ENCODE measurements at places on chromosomes 4 and X. TPM values are rescaled to one million over a fixed set of nuclear protein-coding genes. Genes with fewer than 3 reads are reported as not detected.

DNA sequence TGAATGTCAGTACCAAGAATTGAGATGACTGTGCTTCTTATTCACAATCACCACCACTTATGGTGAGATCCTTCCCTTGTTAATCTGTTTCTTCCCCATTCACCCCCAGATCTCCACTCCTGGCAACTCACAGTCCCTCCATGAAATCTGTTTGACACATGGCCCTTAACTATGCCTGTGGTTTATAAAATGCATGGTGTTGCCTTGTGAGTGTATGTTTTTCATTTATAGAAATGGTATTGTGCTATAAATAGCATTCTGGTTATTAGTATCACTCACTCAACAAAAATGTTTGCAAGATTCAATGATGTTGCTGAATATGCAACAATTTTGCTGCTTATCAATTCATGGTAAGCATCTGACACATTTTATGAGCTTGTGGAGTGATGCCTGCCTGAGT, 131.0 kb downstream of the PRKX start:
- DNase-seq, result no peak

- DNase-seq, result no peak
Measured at GRCh38 chrX:19883878-19884277, 3.5 kb downstream of the SH3KBP1 start.

DNA sequence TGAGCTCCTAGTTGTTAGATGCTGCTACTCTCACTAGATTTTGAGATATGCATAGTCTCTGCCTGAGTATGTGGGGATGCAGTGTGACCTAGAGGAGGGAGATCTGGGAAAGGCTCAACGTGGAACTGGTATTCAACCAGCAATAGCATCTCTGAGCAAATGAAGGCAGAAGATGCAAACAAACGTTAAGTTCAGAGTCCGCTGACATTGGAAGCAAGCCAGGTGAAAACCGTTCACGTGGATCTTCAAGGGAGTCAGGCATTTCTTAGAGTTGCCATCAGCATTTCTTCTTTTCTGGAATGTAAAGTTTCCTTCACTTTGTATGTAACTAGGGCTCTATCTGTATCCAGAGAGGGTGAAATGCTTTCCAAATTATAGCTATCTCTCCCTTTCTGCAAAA, 59.9 kb downstream of the C4orf51 start:
- no peak for DNase-seq

DNA sequence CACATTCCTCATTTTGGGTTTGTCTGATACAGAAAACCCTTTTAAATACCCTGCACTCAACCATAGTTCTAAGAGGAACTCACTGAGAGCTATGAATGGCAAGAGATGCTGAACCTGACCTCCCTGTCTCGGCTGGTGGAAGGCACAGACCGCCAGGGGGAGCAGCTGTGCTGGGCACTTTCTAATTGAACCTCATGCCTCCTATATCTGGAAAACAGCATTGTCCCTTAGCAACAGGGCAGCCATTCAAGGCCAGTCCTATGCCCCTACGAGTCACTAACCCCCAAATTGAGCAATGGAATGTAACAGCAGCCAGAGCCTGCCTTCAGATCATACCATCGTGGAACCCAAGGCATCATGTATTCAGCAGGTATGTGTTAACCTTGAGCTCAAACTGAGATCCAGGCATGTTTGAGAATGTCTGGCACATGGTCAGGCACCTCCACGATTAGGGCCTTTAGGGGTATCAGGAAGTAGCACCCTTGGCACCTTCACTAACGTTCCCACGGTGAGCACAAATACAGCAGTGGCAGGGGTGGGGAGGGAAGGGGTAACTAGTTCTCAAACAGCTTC, 5.1 kb downstream of the USP27X start:
- peak; percentile 54 for DNase-seq

DNA sequence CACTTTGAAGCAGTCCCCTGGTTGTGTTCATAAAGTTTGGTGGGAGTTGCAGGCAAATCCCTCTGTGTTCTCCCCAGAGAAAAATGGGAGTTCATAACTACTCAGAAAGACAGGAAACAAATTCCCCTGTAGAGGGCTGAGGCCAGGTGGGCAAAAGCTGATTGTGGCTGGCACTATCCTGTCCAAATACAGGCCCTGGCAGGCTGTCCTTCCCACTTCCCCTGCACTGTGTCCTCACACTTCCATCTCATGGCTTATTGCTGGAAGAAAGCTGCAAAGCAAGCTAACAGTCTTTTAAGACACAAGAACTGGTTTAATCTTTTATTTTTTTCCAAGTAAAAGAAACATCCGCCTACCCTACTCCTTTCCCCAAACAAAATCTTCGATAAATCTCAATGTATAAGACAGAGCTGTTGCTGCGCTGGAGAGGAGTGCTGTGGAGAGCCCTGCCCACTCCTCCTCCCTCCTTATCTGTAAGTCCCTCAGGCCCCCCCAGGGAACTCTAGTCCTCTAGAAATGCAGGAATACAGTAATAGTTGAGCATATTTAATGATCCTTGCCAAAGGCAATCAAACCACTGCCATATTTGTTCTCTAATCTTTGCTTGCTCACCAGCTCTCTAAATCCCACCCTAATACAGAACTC, 14.0 kb downstream of the TAPT1 start:
- DNase-seq, result no peak

DNA sequence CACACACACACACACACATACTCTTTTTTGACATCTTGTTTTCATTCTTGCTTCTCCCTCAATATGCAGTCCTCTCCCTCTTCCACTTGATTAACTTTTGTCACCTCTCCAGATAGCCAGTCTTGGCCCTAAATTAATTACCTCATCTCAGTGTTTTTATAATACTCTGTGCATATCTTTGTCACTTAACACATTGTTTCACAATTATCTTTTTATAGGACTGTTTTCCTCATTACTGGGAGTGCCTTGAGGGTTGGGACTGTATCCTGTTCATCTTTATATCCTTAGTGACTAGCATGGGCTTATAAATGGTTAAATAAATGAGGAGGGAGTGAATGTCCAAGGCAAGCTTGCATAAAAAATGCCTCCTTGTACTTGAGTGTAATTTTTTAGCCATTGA, 33.1 kb downstream of the SYNPO2 start:
- DNase-seq, result no peak

- no peak for DNase-seq
Measured at GRCh38 chrX:153983321-153983801, 10.8 kb downstream of the TMEM187 start.

DNA sequence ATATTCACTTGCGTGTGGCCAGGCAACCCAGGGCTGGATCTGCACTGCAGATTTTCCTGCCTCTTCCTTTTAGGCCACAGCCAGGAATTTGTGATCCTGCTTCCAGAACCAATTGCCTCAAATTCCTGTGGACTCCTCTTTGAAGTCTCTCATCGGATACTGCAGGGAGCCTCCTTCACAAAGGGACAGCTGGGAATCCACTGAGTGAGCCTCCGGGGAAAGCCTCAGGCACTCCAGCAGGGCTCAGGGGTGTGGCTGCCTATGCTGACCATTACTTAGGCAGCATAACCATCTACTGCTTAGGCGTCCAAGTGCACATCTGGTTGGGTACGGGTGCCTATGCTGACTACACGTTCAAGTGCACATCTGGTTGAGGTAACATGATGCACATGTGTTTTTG, 321.5 kb downstream of the NLGN4X start:
- DNase-seq, result no peak

DNA sequence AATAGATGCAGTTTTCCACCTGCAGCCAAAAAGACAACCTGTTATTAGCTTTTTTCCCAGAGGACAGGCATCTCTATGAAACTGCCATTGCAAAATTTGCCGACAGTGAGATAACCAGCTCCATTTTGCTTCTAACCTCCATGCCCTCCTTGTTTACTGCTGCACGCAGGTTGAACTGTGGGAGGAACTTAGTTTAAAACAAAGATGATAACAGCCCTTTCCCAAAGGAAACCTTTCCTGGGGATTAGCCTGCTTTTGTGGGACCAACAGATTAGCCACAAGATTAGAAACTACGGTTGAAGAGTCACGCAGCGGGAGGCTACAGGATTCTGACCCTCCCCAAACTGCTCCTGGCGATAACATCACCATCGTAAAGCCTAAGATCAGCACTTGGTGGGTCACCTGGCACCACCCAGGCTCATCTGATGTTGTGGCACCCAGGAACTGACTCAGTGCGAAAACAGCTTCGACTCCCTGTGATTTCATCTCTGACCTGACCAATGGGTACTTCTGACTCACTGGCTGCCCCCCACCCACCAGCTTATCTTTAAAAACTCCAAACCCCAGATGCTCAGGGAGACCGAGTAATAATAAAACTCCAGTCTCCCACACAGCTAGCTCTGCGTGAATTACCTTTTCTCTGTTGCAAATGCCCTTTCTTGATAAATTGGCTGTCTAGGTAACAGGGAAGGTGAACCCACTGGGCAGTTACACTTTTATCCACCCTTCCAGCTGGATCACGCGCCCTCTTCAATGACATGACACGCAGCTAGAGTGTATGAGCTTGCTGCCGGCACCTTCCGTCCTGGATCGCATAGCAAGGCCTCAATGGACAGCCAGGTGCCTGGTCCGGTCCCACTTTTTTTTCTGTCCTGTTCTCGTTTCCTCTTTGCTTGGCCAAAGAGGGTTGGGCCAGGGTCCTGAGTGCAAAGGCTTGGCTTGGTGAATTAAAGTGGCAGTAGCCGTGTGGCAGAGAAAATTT, 27.2 kb downstream of the NOP14 start:
- DNase-seq, result peak; percentile 31

GRCh38 chr4:184267673-184268583, 50.3 kb upstream of the ENPP6 start:
- peak; percentile 81 for DNase-seq

DNA sequence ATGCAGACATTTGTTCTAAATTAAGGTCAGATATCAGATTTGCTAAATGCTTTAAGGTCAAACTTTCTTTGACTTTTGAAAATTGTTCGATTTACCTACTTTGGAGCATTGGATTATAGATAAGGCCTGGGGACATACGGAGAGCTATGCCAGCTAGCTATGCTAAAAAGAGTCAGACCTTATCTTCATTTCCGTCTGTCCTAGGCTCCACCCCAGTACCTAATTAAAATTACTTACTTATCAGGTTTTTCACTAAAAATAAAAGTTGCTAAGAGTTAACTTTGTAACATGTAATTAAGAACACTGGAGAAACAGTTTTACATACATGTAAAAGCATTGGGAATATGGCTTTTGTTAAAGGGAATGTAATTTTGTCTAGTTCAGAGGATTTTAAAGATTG, 7.1 kb upstream of the TMEM35A start:
- DNase-seq, result no peak

GRCh38 chr4:66062044-66062443, 391.8 kb upstream of the EPHA5 start:
- no peak for DNase-seq

- DNase-seq, result no peak
Measured at GRCh38 chrX:53324803-53325202, 43.4 kb upstream of the IQSEC2 start.

GRCh38 chr4:81039351-81039972, 9.0 kb downstream of the BMP3 start:
- DNase-seq, result peak; percentile 44

DNA sequence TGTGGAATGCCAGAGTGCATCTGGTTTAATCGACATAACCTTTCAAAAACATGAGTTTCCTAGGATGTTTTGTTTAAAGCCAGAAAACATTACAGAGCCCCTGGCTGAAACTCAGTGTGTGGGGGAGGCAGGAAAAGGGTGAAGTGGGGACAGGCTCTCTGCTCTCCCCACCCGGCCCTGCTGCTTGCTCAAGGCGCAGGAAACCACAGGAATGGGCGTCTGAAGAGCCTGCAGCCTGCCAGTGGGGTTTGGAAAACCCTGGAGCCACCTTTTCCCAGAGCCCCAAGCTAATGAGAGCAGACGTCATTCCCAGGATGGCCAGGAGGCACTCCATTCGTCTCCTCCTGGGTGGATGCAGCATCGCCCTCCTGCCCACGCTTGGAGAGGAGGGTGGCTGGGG, 240.6 kb downstream of the AFAP1 start:
- DNase-seq, result no peak

- no peak for DNase-seq
Measured at GRCh38 chr4:173529477-173530325, at the start of gene HAND2. HAND2 (minus strand) TSS chr4:173530229; CDS start chr4:173529289, 940 bp downstream.

DNA sequence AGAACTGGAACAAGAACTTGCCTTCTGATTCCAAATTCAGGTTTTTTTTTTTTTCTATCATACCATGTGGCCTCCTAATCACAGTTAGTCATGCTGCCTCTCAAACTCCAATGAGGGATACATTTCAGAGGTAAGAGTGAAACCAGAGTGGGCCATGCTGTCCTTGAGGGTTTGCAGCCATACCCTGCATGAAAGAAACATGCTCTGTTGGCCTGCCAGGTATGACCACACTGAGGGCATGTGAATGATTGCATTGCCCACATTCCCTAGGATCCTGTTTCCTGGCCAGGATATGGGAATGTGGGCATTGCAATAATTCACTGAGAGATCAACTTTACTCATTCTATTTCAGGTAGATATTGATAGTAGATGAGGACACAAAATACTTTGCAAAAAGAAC, 56.4 kb upstream of the DDIT4L start:
- no peak for DNase-seq

DNA sequence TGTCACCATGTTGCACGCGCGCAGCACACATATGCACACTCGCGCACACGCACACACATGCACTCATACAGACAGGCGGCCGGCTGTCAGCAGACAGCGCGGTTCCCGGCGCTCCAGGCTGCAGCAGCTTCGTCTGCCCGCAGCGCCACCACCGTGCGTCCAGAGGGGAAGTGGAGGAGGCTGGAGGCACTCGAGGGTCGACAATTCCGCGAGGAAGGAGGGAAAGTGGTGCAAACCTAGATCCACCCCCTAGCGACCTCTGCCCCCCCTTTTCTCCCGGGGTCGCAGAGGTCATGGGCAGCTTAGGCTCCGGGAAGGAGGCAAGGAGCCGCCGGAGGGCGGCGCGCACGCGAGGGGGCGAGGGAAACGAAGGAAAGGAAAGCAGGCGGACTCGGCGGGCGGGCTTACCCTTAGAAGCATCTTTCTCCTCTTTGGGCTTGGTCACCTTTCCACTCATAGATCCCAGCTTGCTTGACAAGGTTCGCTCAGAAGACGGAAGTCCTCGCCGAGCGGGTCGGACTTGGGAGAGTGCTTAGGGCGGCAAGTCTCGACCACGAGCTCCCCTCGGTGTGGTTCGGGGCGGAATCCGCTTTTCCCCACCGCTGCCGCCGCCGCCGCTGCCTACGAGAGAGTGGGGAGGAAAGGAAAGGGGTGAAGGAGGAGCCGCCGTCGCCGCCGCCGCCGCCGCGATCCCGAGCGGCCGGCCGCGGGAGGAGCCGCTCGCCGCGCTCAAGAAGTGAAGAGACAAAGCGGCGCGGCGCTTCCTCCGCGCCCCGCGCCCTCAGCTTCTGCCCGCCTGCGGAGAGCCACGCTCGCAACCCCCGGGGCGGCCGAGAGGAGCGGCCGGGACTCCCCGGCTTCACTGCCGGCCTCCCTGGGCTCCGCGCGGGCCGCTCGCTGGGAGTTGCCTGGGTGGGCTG, 326.6 kb upstream of the F9 start:
- no peak for DNase-seq

Gene TAF7L
- not detected for total RNA-seq

Gene ASMT
- total RNA-seq, result not detected

Gene PLAC8
- total RNA-seq, result 20.1 TPM

Gene RASSF6
- 1.3 TPM for total RNA-seq

Gene OTUD6A
- not detected for total RNA-seq

Gene PNMA5
- total RNA-seq, result not detected

Gene ETDB
- not detected for total RNA-seq

Gene HTATSF1
- total RNA-seq, result 26.7 TPM

Gene PRKX
- 13.8 TPM for total RNA-seq

Gene TCEAL7
- 8.2 TPM for total RNA-seq

Gene GK2
- not detected for total RNA-seq

Gene C4orf50
- total RNA-seq, result 0.10 TPM

Gene DDX60
- 32.4 TPM for total RNA-seq

Measured in left lung (tissue), 14 donors.